Stimulated activated CD4-positive, alpha-beta T cell treated with anti-CD3 and anti-CD28 coated beads, Interleukin-1b, Interleukin-23, amount 100 ng/mL, for 24 hours (primary cell): ENCODE measurements at places on chromosomes 3 and 15.

DNA sequence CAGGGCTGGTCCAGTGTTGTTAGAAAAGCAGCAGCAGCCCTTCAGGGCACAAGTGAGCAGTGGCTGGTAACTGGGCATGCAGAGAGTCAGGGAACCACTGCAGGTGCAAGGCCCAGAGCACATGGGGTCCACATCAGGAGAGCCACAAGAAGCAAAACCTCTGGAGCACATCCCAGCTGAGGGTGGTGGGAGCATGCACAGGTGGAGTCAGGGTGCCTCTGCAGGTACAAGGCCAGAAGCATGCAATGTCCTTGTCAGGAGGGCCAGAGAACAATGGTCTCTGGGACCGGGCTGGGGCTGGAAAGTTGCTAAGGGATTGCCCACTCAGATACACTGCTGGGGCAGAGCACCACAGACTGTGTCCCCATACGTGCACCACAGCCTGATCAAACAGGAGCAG, 226.1 kb upstream of the UBE2E2 start:
- no peak for DNase-seq

DNA sequence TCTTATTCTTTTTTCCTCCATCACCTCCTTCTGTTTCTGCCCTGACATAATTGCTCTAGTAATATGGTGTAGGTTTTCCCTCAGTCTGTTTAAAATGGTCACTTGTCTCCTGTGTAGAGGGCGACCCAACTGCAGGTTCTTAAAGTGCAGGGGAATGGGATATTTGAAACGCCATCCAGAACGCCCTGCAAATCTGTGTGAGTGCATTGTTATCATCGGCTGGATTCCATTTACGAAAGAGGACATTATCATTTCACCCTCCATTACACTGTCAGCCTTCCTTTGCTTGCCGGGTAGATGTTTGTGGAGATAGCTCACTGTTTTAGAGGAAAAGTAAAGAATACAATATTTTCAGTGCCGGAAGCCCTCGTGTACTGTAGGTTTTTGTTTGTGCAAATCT, 354.0 kb downstream of the LRTM1 start:
- no peak for DNase-seq

GRCh38 chr3:84965141-84965540, 6.4 kb downstream of the CADM2 start:
- DNase-seq = no peak

GRCh38 chr15:57972864-57973263, 92.6 kb downstream of the ALDH1A2 start:
- no peak for DNase-seq

DNA sequence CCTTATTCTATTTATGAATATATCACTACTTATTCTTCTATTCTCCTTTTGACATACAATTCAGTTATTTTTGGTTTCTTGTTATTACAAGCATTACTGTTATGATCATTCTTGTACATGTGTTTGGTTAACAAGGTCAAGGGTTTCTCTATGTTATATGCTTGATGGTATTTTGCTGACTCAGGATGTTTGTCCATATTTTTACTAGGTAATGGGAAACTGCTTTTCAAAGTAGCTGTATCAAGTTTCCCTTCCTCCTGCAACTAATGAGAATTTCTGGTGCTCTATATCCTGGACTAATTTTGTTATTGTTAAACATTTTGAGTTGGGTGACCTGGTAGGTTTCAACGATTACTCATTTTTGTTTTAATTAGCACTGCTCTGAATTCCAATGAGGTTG, 841.0 kb downstream of the OTOL1 start:
- no peak for DNase-seq

DNA sequence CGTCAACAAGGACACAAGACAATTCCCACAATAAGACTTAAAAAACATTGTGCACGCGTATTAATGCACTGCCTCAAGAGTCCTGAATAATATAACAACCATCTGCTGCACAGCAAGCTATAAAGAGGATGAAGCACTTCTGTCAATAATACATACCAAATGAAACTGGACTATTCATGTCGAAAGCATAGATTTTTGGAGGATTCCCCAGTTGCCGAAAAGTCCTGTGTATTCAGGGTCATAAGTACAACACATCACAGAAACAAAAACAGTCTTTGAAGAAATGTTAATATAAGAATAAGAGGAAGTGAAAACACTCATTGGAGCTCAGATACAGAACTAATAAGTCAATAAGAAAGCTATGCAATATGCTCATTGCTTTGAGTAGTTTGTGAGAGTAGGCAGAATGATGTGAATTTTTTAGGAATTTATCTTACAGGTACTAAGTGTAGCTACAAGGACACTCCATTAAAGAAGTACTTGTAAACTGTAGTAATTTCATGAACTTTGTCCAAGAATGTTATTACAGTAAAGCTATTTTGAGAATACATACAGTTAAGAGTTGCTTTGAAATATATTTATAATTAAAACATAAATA, 31.6 kb downstream of the CBLB start:
- no peak for DNase-seq

GRCh38 chr15:79352206-79352605, 41.3 kb downstream of the TMED3 start:
- DNase-seq = no peak

GRCh38 chr3:126351086-126351770, 6.0 kb downstream of the KLF15 start:
- DNase-seq = no peak
